ENCODE measurements at places on chromosomes 12 and 14.

DNA sequence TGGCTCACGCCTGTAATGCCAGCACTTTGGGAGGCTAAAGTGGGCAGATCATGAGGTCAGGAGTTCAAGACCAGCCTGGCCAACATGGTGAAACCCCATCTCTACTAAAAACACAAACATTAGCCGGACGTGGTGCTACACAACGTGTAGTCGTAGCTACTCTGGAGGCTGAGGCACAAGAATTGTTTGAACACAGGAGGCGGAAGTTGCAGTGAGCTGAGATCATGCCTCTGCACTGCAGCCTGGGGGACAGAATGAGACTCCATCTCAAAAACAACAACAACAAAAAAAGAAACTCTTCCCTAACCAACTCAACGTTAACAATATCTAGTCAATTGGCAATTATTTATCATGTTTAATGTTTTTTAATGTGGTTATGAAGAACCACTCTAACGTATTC is 89.3 kb downstream of the EPS8 start:
- DNase-seq = no peak

GRCh38 chr12:47949441-47950341 is 13.7 kb upstream of the TMEM106C start:
- peak; percentile 6 for DNase-seq

- DNase-seq = no peak
These were observed 89.4 kb upstream of the DIO3 start for GRCh38 chr14:101471723-101472517.

- no peak for DNase-seq
These were observed 795 bp downstream of the SMAGP start for GRCh38 chr12:51269174-51270066.

GRCh38 chr12:49962861-49963765 is 1.4 kb downstream of the AQP5 start:
- DNase-seq = no peak

DNA sequence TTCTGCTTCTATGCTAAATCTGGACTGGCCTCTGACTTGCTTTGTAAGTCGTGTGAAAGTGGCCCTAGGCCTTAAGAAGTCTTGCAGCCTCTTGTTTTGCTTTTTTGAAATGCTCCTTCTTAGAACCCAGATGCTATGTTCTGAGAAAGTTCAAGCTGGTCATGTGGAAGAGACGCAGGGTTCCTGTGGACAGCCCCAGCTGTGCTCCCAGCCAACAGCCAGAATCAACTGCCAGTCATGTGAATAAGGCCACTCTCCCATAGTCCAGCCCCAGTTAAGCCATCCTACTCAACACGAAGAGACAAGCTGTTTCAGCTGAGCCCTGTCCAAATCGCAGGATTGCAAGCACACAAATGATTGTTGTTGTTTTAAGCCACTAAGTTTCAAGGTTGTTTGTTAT is 37.3 kb upstream of the TBPL2 start:
- no peak for DNase-seq

GRCh38 chr12:122013136-122013535 is 8.5 kb upstream of the BCL7A start:
- DNase-seq = no peak

DNA sequence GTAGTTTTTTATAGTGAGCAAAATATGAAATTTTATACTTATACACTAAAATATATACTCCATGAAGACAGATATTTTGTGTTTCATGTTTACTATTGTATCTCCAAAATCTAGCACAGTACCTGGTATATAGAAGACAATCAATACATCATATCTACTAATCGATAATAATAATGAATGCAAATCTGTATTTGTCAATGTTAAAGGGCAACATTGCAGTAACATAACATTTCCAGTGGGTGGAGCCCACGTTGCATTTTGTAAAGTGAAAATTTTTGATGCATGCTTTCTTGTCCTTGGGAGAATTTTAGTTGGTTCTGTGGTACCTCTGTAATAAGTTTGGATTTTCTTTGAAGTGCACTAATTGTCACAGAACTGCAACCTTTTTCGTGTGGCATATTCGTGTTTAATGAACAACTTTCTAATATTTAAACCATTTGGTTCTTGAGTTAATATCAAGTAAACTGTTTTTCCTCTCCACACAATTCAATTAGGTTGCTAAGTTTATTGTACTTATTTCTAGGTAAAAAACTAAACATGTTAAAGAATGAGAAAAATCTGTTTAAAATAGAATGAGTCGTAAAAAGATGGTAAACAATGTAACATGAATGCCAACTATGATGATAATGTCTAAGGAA is 47.4 kb downstream of the AVPR1A start:
- DNase-seq = no peak

DNA sequence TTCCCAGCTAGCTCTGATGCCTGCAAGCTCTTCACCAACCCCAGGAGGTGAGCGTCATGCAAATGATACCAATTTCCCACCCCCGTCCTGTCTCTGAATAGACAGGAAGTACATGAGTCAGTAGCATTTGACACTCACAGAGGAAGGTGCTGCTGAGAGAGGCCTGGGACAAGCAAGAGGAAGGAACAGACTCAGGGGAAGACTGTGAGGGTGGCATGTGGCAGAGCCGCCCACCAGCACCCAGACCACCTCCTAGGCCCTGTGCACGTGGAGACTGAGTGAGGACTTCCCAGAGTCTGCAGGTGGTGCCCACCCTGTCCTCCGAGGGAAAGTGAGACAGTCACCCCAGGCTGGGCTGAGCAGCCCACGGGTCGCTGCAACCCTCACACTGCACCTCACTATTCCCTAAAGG is 199.5 kb upstream of the SFSWAP start:
- no peak for DNase-seq

- no peak for DNase-seq
These were observed 218.1 kb upstream of the RTL1 start for GRCh38 chr14:101121508-101122139.

DNA sequence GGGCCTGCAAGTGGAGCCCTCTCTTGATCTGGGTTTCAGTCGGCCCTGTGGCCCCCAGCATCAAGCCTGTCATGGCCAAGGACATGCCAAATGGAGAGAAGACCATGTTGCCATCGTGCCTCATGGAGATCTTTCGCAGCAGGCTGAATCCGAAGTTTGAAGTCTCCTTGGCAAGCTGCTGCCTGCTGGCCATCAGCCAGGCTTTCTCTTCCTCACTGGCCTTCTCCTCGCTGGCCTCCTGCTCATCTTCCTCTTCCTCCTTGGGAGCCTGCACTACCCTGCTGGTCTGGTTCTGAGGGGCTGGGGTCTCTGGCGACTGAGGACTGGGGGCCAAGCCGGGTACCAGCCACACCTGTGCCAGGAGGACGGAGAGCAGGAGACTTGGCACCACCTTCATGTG is 2.9 kb downstream of the SERPINA10 start:
- DNase-seq = no peak

- DNase-seq = no peak
These were observed 59.7 kb downstream of the DAO start for GRCh38 chr12:108939594-108939993.

DNA sequence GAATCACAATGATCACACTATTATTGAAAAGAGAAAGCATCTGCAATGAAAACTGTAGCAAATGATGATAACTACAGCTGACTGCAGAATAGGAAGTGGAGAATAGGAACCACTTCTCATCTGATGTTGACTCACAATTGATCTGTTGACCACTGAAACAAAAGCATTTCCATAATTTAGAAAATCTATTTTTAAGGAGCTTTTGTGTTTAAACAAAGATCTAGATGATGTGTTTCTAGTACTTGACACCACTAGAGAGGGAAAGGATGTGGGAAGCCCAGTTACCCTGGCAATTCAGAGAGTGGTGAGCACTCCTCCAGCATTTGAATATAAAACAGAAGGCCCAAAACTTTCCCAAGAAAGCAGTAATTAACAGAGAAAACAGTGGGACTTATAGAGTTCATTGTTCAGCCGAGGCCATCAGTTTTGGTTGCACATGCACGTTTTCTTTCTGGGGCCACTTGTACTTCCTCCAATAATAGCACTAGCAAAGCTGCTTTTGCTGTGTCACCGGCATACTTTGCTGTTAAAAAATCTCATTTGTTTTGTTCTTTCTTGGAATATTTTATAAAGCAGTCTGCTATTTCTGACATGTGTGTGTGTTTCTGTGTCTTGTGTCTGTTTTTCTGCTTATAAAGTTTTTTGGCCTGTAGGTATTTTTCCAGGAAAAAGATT is 76.1 kb upstream of the HECTD1 start:
- DNase-seq = no peak

DNA sequence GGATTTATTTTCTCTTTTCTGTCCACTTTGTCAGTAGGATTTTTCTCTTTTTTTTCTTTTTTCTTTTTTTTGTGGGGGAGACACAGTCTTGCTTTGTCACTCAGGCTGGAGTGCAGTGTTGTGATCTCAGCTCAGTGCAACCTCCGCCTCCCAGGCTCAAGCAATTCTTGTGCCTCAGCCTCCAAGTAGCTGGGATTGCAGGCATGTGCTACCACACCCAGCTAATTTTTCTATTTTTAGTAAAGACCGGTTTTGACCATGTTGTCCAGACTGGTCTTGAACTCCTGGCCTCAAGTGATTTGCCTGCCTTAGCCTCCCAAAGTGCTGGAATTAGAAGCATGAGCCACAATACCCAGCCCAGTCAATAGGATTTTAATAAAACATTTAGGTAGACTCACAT is 21.0 kb upstream of the TBK1 start:
- no peak for DNase-seq

- DNase-seq = no peak
These were observed 90.2 kb downstream of the TTLL5 start for GRCh38 chr14:75751296-75751695.

- no peak for DNase-seq
These were observed 59.5 kb downstream of the BCAT1 start for GRCh38 chr12:24889411-24889810.

DNA sequence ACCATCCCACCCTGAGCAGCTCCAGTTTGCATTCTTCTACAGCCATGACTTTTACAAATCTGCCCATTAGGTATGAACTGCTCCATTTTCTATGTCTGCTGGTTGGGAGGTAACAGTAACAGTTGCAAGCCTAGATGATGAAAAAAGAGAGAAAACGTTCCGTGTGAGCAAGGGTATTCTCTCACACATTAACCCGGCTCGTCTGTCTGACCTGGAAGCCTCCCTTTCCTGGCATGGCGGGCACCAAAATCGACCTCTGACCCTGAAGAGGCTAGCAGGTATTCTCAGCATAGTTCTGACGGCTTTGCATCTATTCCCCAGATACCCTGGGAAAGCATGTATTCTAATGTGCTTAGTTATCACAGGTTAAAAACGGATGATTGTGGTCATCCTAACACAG is 31.8 kb downstream of the APPL2 start:
- no peak for DNase-seq

- DNase-seq = peak; percentile 5
These were observed 55.9 kb downstream of the DYNC1H1 start for GRCh38 chr14:102020058-102020971.

DNA sequence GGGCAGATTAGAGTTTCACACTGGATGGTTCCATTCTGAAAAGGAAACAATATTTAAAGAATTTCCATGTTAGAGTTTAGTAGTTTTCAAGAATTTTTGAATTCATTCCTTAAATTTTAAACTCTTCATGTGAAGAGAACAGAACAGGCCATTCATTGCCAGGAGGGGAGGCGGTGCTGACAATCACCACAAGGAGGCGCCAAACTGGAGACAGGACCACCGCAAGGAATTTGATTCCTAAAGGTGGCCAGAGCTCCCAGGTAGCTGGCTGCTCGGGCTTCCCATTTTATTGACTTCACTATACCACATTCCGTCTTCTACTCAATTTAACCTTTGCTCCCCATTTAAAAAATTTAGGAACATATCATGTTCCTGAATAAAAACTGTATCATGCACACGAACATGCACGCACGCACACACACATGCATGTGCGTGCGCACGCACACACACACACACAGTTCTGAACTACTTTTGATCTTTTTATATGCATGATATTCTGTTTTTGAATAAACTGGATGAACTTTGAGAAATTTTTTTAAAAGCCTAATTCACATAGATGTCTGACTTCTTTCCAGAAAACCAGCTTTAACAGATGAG is 101.2 kb downstream of the NELL2 start:
- DNase-seq = peak; percentile 38

DNA sequence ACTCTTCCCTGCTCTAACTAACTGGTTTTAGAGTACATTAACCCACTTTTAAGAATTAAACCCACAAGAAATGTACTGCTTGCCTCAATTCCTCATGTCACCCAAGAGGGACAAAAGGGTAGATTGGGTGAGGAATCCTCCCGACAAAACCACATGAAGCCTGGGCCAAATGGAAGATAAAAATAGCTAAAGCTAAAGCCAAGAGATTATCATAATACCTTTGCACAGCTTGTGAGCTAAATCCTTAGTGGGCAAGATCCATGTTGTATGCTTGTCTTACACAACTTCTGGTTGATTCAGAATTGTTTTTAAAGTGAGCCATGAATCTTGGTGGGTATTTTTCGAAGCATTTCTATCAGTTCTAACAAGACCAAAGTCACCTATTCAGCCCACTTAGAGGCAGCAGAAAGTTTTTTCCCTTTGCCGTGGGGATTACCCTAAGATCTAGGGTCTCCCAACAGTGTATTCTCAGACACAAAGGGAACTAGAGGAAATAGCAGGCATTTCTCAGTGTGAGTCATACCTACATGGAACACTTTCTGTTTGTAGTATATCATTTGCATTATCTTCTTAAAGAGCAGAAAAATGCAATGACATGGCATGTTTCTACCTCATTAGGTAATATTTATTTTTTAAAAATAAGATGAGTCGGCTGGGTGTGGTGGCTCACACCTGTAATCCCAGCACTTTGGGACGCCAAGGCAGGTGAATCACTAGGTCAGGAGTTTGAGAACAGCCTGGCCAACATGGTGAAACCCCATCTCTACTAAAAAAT is 616.6 kb downstream of the KCNH5 start:
- DNase-seq = no peak

GRCh38 chr12:12097891-12098690 is 27.4 kb downstream of the BCL2L14 start:
- DNase-seq = no peak

- no peak for DNase-seq
These were observed 59.9 kb downstream of the TTLL5 start for GRCh38 chr14:75720842-75721498.

DNA sequence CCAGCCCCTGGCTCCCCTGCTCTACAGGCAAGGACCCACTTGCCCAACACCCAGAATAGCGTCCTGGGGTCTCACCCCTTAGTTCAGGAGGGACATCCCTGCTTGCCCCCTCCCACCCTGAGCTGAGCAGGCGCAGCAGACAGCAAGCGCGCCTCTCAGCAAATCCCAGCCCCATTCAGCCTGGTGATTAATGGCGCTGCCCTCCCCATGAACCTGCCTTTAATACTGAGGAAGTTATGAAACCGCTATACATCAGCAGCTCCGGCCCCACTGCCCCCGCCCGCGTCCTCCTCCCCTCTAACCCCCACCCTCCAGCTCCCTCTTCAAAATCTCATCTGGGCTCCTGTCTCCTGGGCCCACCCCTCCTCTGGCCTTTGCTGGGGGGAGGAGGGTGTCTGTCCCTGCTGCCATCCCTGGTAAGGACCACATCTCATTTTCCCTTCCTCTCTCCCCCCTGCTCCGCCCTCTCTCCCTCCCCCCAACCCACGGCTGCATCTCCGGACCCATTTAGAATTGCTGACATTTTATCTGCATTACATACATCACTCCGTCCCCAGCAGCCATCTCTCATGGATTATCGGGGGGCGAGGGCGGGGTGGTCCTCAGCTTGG is 7.1 kb upstream of the SMUG1 start:
- no peak for DNase-seq

GRCh38 chr14:32494609-32495434 is 165.7 kb downstream of the AKAP6 start:
- no peak for DNase-seq
